Stimulated activated CD4-positive, alpha-beta T cell treated with anti-CD3 and anti-CD28 coated beads, TNF-alpha, amount 100 ng/mL, for 24 hours (primary cell): ENCODE measurements at places on chromosomes 4 and X.
A peak's percentile ranks its signal among the peaks of the same experiment; 100 is the strongest.

DNA sequence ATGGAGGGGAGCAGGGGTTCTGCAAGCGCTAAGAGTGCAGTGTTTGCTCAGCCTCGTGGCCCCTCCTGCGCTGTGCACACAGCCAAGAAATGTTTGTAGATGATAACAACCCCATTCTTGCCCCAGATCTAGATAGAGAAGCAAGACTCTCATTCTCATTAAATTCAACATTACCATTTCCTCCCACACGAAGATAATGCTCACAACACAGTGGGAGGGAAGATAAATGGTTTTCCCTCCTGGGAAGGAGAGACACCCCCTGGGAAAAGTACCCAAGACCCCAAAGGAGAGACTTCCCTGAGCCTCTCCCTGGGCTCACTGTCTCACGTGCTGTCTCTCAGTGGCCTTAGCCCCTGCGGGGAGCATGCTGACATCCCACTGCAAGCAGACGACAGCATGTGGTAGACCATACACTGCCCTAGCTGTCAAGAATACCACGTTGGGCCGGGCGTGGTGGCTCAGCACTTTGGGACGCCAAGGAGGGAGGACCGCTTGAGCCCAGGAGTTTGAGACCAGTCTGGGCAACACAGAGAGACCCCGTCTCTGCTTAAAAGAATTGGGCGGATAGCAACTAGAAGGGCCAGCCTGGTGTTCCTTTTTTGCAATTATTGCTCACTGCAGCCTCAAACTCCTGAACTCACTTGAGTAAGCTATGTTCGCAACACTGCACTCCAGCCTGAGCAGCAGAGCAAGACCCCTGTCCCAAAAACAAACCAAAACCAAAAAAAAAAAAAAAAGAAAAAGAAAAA, 34.9 kb upstream of the IQSEC2 start:
- DNase-seq: no peak

- DNase-seq: no peak
Observed at GRCh38 chrX:131752493-131753198, 208.8 kb downstream of the OR13H1 start.

DNA sequence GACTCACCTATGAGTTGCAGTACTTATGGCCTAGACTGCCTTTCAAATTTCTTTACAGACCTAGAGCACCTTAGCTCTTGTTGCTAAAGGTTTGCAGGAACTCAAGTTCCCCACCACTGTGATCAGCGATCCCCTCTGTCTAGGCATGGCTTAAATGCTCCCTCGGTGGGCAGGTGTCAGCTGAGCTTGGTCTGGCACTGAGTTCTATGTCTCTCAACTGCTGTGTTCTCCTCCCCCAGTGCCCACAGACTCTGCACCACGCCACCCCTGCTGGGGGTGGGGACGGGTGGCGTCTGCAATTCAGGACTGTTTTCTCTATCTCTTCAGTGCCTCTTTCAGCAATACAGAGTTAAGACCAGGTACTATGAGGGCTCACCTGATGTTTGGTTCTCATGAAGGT, 30.5 kb downstream of the TMEM271 start:
- DNase-seq: no peak

GRCh38 chr4:183101956-183102480, 3.0 kb downstream of the WWC2 start:
- DNase-seq: no peak

- DNase-seq: no peak
Observed at GRCh38 chr4:159455675-159456237, 352.9 kb downstream of the RAPGEF2 start.

DNA sequence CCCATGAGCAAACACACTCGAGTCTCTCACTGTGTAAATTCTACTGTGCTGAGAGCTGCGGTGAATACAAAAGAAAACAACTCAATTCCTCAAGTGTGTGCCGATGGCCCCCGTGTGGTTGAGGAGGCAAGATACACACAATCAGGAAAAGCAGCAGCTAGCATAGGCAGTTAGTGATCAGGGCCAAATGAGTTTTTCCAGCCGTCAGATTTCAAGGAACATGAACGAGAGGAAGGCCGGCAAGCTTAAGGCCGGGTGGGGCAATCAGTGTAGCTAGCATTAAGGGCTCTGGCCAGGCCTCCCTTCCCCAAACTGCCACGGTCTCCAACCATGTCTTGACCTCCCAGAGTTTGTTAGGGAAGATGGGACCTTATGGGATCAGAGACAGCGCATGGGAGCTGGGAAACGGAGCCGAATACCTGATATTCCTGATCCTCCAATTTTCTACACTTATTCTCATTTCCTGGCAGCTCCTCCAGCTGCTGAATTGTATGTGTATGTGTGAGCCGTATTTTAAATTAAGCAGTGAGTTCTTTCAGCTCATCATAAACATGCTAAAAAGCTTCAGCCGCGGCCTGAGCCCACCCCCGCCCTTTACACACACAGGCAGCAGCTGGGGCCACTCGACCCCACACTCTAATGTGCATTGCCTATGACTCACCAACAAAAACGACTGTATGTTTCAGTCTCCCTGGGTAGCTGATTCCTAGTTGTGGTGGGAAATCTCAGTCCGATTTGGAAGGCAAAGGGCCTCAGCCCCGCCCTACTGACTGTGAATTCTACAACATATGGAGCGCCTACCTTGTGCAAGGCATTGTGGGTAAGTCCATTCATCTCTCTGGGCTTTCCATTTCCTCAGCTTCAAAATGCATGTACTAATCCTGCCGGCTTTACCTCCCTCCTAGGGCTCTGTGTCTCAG, 59.9 kb downstream of the RTL9 start:
- no peak for DNase-seq

DNA sequence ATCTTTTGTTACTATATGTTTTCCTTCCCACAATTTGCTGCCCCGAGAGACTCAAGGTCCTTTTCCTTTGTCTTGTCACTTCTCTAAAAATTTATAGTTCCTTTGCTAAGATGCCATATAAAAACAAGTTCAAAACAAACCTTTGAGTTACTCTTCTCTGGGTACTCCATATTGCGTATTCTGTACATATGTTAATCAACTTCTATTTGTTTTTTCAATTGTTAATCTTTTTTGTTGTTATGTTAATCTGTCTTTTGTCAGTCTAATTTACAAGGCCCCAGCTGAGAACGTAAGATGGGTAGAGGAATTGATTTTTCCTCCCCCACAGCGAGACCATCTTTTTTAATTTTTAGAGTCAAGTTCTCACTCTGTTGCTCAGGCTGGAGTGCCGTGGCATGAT, 7.2 kb upstream of the PPEF2 start:
- DNase-seq: no peak

GRCh38 chr4:99483636-99484035, 27.2 kb upstream of the C4orf17 start:
- no peak for DNase-seq

DNA sequence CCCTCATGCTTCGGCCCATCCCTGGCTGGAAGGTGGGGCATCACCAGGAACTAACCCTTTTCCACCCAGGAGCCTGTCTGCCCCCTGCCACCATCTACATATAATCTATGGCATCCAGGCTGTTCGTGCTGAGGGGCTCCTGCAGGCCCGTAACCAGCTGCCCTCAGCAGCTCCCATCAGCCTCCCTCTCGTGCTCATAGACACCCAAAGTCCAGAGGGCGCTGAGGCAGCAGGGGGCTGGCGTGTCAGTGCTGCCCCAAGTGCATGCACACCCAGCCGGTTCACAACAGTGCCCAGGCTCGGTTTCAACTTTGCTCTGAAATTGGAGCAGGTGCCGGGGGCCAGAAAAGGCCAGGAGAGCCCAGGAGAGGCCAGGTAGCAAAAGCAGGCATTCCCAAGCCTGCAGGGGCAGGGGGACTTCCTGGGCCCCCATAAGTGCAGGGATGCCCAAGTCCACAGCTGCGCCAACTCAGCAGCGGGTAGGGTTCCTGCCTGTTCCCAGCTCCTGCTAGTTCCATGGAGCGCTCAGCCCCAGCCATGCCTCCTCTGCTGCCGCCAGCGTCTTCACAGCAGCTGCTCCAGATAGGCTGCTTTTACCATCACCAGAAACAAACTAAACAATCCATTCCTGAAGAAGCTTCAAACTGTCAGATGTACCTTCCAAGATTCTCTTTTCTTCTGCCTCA, 558.2 kb upstream of the GNPDA2 start:
- DNase-seq: no peak

GRCh38 chr4:33649471-33649870, 2594.8 kb downstream of the ARAP2 start:
- no peak for DNase-seq

- no peak for DNase-seq
Observed at GRCh38 chr4:52750819-52751486, at the start of gene ERVMER34-1. ERVMER34-1 (minus strand) TSS chr4:52751425; CDS start chr4:52745520, 5,905 bp downstream.

DNA sequence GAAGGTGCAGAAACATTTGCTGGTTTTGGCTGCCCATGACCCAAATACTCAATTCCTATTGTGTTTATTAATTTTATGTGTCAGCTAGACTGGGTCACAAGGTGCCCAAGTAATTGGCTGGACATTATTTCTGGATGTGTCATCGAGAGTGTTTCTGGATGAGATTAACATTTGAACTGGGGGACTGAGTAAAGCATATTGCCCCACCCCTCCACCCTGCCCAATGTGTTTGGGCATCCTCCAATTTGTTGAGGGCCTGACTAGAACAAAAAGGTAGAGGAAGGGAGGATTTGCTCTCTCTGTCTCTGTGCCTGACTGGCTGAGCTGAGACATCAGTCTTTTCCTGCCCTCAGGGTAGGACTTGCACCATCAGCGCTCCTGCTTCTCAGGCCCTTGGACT, 29.7 kb upstream of the LCORL start:
- no peak for DNase-seq

GRCh38 chrX:120453985-120454384, 15.1 kb downstream of the LAMP2 start:
- no peak for DNase-seq

DNA sequence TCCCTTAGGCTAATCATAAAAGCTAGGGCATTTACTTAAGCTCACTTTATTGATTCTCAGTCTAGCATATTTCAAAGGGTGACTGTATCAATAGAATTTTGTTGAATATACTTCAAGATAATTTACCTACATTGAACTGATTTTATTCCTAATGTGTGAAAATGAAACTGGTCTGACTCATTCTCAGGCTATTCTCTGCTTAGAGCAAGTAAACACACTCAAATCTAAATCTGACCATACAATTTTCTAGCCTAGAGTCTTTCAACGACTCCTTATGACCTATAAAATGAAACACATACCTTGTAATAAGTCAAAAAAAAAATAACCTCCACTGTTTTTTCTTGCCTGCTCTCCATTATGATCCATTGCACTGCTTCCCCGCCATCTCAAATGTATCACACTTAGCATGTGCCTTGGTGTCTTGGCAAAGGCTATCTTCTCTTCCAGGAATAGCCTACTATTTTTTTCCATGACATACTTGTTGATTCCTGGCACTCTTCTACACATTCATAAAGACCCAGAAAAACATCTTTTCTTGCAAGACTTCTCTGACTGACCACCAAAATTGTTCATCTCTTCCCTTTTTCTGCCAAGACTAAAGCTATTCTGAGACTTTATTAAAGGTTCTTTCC, 965.1 kb upstream of the HS3ST1 start:
- no peak for DNase-seq

- DNase-seq: no peak
Observed at GRCh38 chr4:8287343-8288280, 18.1 kb downstream of the HTRA3 start.

- DNase-seq: no peak
Observed at GRCh38 chrX:68114573-68115129, 318.6 kb downstream of the OPHN1 start.

DNA sequence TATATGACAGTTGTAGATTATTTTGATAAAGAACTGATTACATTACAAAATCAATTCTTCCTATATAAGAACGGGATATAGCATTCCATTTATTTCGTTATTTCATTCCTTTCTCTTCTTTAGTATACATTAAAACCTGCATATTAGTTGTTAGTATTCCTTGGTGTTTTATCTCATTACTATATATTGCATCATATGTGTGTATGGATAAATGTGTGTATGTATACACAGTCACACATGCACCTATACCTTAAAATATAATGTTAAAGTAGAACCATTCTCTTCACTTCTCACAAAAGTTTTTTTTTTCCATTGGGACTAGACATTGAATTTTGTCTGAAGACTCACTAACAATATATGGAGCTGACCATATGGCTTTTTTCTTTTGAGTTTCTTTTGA, 5.3 kb upstream of the PALLD start:
- DNase-seq: no peak

DNA sequence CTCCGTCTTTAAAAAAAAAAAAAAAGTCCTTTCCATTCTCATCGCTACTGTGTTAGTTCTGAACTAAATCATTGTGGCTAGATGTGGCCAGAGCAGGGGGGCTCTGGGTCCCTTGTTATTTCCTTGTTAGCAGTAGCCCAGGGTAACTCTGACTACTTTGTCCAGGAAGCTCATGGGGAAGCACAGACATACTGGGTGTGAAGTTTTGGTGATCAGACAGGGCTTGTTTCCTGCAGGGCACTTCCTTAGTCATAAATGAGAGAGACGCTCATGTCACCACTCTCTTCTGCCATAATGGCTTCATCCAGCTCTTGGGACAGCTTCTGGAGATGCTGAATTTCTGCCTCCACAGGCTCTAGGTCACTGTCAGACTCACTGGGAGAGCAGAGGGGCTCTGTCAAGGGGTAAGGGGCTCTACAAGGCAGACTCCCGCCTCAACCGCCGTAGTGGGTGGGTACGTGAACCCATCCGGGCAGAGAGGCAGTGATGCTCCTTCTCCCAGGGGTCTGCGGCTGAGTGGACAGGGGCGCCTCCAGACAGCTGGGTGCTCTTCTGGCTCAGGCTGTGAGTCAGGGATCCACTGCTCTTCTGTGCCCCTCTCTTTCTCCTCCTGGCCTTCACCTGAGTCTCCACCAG, 12.9 kb downstream of the STIM2 start:
- peak; percentile 43 for DNase-seq

DNA sequence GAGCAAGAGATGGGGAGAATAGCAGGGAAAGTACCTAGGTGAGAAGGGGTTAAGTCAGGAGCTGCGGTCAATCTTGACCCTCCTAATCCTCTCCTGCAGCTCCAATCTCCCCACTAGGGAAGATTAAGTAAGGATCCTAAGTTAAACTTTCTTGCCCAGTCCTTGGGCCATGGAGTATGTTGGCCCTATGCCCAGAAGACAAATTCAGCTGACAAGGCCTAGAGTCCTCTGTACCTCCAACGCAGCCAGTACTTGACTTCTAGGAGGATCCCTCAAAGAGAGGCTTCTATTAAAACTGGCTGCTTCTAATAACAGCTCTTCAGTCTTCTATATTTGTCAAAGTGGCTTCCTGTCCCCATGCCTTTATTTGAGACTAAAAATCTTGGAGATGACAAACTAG, 1.4 kb downstream of the CLDN2 start:
- DNase-seq: no peak

GRCh38 chr4:169963998-169964397, 62.2 kb downstream of the MFAP3L start:
- no peak for DNase-seq

DNA sequence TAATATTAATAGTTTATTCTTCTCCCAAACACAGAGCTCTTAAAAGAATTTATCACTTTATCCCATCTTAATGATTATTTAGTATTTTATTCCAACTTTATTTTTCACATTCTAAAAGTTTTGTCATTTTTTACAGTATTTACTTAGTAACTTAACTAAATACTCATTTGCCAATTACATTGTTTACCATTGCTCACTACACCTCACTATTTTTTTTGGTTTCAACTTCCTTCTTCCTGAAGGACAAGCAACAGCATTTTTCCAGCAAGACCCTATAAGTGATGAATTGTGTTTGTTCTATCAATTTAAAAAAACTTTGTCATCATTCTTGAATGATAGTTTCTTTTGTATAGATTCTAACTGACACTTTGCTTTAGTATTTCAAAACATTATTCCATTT, 19.4 kb upstream of the SRD5A3 start:
- DNase-seq: no peak
